ENCODE measurements at places on chromosomes 7 and 10.
A peak's percentile ranks its signal among the peaks of the same experiment; 100 is the strongest.

GRCh38 chr7:144784441-144784840 is 51.4 kb downstream of the TPK1 start:
- no peak for DNase-seq

DNA sequence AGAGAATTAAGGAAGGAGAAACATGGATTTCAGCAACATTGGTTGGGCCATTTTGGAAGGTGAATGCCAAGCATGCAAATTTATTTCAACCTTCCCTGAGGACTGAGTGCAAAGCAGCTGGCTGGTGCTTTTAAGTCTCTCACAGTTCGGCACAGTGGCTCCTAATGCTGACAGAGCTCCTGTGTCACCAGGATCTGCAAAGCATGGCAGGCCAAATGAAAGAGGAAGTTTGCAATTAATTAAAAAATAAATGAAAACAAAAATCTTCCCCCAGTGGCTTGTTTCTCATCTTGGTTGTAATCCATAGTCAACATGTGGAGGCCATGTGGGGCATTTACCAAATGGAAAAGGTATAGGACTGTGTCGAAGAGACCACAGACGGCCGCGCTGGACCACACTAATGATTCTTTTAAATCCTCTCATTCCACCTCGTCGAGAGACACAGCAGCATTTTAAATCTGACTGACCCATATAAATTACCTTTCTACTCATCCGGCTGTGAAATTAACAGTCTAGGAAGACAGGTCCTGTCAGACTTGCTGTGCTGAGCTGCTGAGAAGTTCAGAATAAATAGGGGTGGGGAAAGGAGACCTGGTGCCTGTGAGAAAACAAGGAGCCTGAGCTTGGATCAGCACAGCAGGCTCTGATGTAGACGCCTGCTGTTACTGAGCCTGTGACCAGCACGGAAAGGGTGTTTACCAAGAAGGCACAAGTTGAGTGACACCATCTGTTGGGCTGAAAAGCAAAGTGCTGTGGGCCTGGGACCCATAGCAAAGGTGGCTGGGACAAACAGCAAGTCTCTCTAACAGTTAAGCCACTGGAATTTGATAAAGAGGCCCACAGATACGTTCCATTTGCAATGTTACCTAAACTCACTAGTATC is 136.0 kb upstream of the COL1A2 start:
- DNase-seq = no peak

GRCh38 chr10:55750458-55750857 is 610.6 kb downstream of the ZWINT start:
- DNase-seq = no peak

- peak; percentile 76 for DNase-seq
Measured at GRCh38 chr7:130281260-130281659, 11.7 kb upstream of the CPA4 start.

- no peak for DNase-seq
Measured at GRCh38 chr7:144489504-144489903, 86.0 kb upstream of the NOBOX start.

GRCh38 chr10:21208666-21209316 is 311.7 kb upstream of the NEBL start:
- no peak for DNase-seq

DNA sequence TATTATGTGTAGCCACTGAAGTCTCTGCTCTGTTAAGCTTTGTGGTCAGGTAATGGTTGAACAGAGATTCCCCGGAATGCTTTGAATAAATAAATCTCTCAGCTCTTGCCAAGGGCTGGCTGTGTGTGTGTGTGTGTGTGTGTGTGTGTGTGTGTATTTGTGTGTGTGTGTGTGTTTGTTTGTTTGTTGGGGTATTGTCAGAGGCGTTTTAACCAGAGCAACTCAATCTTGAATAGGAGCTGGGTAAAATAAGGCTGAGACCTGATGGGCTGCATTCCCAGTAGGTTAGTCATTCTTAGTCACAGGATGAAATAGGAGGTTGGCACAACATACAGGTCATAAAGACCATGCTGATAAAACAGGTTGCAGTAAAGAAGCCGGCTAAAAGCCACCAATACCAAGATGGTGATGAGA is 256.2 kb upstream of the CACNA2D1 start:
- no peak for DNase-seq

DNA sequence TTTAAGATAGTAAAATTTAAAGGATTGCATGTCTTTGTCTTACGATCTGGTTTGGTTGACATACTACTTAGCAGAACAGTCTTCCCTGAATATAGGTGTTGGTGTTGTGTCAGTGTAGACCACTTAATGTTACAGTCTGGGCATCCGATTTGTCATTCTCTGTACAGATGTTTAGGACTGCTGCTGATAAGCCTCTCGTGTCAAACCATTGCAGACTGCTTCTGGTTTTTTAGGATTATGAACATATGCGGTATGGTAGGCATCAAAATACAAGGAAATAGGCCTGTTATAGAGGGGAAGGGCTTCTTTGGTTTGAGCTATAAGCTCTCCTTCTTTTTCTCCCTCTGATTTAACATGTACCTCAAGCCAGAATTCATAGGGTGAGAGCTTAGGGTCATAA is 7.4 kb downstream of the CYP3A43 start:
- no peak for DNase-seq

- no peak for DNase-seq
Measured at GRCh38 chr7:151053096-151053495, 4.6 kb downstream of the CDK5 start.

GRCh38 chr10:21060626-21061025 is 163.5 kb upstream of the NEBL start:
- DNase-seq = no peak
